Fibroblast of the aortic adventitia (primary cell): ENCODE measurements at places on chromosomes 6 and 20. TPM values are rescaled to one million over a fixed set of nuclear protein-coding genes. Genes with fewer than 3 reads are reported as not detected.

Gene MSH5
- total RNA-seq: 3.1 and 23.0 TPM in 2 replicates

Gene KATNA1
- 26.7 and 32.3 TPM in 2 replicates for total RNA-seq

Gene DAAM2
- 3.4 and 11.5 TPM in 2 replicates for total RNA-seq

DNA sequence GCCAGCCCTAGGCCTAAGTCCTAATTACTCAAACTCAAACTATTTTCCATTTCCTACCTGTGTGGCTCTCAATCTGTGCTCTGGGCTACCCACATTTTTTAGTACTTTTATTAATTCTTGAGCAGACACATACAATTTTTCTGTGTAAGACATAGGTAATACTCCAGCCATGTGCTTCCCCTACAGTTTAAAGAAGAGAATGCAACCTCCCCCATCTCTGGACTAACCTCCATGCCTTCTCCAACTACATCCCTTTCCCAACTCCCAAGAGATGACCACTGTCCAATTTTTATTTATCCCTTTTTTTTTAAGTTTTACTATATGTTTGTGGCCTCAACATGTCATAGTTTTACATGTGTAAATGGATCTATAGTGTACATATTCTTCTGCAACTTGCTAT, 5.8 kb downstream of the HMGN4 start:
- peak; percentile 32 for DNase-seq

DNA sequence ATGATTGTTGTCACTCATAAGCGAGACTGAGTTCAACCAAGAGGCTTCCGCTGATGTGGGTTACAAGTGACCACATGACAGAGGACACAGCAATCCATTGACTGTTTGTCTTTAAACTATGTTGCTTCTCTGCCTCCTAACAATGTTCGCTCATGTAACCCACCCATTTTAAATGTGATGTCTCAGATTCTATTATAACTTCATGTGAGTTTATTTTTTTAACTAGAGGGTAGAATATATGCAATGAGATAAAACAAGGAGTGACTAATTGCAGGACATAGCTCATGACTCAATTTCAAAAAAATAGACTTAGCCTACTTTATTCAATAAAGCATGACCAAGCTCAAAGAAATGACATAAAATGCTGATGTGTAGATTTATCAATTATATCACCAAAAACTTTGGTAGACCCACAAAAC, 119.2 kb upstream of the SASH1 start:
- peak; percentile 66 for DNase-seq
